ENCODE measurements at places on chromosomes 1 and 21. TPM values are rescaled to one million over a fixed set of nuclear protein-coding genes. Genes with fewer than 3 reads are reported as not detected.

DNA sequence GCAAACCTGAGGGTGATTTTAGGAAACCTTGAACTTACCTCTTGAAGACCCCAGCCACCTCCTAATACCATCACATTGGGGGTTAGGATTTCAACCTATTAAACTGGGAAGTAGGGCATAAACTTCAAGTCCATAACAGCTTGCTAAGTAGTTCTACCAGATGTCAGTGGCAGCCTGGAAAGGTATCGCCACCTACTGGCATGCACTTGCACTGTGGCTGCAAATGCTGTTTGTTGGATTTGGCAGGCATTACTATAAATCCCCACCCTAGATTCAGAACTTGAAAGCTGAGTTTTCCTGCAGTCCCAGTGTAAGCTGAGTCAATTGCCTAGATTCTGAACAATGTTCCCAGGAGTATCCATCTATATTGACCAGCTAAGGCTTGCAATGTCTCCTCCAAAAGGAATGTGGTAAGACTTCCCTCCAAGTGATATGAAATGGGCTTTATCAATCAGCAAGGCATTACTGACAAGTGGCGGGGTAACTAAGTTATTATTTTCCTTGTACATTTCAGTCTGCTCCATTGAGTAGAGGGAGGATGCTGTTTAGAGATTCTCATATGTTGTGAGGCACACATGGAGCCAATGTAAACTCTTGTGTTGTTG, 474.5 kb downstream of the PTPRC start:
- DNase-seq: peak; percentile 87

DNA sequence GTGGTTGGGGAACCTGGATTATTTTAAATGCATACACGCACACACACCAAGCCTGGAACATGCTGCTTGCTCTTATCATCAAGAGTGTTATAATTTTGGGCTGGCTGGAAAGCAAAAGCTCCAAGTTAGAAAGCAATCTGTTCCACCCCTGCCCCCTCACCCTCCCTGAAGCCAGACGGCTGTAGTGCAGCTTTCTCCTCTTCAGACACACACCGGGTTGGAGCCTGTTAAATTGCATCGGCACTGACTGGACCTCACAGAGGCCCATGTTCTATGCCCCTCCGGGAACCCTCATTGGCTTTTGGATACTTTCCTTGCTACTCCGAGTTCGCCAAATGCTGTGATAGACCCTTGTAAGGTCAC, 90.6 kb upstream of the KCNJ15 start:
- no peak for DNase-seq

DNA sequence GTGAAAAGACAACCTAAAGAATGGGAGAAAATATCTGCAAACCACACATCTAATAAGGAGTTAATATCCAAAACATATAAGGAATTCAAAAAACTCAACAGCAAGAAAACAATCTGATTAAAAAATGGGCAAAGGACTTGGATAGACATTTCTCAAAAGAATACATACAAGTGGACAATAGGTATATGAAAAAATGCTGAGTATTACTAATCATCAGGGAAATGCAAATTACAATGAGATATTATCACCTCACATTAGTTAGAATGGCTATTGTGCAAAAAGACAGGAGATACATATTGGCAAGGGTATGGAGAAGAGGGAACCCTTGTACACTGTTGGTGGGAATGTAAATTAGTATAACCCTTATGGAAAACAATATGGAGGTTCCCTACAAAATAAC, 44.9 kb downstream of the TRMT1L start:
- DNase-seq: no peak

GRCh38 chr1:59393211-59394180, 96.6 kb downstream of the FGGY start:
- DNase-seq: peak; percentile 23

DNA sequence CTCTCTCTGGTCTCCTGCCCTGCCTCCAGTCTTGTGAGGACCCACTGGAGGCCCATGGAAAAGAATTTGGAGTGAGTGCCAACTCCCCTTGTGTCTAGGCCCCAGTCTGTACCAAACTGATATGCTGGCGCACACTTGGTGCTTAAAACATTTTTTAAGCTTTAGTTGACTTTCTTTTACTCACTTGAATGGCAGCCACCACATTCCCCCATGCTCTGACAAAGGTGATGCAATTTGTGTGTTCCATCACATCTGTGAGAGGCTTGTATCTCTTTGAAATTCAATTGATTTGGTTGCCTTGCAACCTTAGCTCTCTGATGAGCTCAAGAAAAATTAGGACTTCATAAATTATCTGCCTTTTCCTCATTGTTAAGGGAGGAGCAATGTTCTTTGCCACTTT, 30.5 kb upstream of the WDTC1 start:
- DNase-seq: no peak

GRCh38 chr1:27596986-27597385, 7.0 kb downstream of the AHDC1 start:
- DNase-seq: no peak

DNA sequence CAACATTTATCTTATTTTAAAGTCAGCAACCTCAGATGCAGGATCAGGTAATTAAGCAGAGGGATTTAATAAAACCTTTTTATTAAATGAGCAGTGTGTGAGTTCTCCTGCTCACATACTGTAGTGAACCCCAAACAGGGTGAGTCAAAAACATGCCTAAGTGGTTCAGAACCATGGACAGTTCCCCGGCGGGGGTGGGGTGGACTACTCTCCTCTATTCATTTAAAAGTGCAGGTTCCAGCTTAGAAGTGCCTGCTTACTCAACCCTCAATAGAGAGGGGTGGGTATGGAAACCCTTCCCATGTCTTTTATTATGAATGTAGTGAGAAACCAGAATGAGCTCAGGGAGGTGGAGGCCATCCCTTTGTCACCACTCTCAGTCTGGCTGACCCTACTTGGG, 397.9 kb downstream of the HHAT start:
- no peak for DNase-seq

DNA sequence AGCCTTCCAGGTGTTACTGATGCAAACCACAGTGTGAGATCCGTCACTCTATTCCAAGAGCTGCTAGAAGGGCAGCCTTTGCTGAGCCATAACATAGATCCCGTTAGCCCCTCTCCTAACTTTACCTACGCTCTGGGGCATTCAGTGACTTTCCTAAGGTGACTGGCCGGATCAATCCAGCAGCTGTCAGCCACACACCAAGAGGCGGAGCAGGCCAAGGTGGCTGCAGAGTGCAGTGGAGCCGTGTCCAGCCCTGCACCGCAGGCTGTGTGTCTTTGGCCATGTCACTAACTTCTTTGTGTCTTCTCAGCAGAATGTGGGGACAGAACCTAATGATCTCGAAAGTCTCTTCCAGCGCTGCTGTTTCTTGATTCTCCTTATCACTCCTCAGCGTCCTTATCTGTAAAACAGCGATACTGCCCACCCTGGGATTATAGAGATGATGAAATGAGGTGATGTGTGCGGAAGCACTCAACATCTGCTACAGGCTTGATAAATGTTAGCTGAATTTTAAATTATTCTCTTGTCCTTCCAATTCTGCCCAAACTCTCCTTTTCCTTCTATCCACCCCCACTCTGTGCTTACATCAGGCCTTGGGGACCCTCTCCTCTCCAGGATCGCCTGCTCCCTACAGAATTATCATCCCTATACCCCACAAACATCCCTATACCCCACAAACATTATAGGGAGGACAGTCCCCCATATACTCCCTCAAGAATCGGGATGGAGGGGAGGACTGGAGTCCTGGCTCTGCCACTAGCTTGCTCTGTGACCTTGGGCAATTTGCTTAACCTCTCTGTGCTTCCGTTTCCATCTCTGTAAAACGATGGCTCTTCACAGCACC, 25.8 kb upstream of the LRRN2 start:
- DNase-seq: no peak

DNA sequence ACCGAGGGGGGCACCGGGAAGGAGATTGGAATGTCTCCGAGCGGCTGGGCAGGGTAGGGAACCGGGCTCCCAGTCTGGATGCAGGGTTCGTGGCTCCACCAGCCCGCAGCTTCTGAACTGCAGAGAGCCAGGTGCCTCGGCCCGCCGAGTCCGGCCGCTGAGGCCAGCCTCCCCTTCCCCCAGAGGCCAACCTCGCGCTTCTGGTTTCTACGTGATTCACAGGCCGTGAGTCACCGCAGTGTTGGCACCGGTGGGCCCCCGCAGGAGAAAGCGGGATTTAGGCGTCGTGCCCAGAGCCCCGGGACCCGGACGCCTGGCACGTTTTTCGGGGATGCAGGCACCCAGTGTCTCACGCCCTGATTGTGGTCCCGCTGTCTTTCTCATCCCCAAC, 458 bp downstream of the CRABP2 start:
- DNase-seq: peak; percentile 76

GRCh38 chr1:75392278-75392677, 218.6 kb downstream of the SLC44A5 start:
- DNase-seq: no peak

- peak; percentile 90 for DNase-seq
These were observed 823 bp upstream of the SYF2 start for GRCh38 chr1:25232866-25233784.

GRCh38 chr1:199685369-199685768, 342.1 kb upstream of the NR5A2 start:
- DNase-seq: peak; percentile 82

GRCh38 chr1:174964972-174965361, 34.8 kb upstream of the CACYBP start:
- no peak for DNase-seq

- DNase-seq: no peak
These were observed 154.2 kb downstream of the RERE start for GRCh38 chr1:8663090-8663802.

DNA sequence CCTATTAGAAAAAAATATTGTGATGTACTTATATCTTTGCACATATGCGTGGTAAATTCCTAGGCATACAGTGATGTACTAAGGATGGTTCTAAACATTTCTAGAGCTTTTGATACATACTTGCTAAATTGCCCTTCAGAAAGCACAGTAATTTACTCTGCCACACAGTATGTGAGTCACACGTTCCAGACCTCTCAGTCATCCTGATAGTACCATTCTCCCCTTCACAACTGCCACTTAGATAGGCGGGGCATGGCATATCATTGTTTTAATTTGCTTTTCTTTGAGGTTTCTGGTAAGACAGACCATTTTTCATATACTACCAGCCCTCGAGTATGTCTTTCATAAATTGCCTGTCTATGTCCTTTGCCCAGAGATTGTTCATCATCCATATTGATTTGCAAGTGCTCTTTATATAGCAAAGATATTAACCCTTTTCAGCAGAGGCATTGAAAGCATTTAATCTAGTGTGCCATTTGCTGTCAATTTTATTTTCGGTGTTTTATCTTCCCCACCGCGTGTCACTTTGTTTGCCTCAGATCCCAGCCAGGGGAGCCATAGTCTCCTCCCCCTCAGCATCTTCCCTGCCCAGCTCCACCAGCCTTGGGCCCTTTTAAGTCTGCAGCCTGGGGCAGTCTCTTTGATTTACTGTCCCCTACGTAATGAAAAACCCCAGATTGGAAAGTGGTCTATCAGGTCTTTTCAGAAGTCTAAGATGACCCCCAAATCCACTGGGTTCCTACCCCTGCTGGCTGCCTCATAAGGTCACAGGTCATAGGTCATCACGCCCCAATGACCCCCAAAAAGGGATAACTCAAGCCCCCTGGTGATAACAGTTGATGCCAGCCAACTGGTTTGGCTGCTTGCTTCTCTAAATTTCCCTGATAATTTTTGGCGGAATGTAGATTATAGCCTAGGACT, 11.8 kb upstream of the PAX7 start:
- DNase-seq: no peak

GRCh38 chr1:184803180-184803492, 48.5 kb upstream of the EDEM3 start:
- DNase-seq: no peak

GRCh38 chr1:19182223-19182622, 27.8 kb downstream of the UBR4 start:
- no peak for DNase-seq

GRCh38 chr21:42254083-42254482, 35.1 kb downstream of the ABCG1 start:
- no peak for DNase-seq

DNA sequence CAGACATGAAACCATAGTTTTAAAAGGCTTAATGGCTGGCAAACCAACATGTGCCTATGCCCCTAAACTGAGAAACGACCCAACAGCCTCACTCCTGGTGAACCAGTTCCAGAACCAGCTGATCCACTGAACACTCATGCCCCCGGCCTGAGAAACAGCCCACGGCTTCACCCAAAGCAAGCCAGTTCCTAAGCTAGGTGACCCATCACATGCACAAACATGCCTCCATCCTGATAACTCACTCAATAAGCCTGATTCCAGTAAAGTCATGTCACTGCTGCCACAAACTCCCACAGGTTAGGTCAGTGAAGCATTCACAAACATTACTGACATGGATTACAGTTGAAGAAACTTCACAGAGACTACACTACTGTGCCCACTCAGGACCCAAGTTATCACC, 161.6 kb downstream of the USH2A start:
- no peak for DNase-seq

The NECAP2 gene
- total RNA-seq: 263 TPM

The EFNA3 gene
- 2.2 TPM for total RNA-seq

The ANKRD34A gene
- under 0.01 TPM for total RNA-seq

The TMEM35B gene
- total RNA-seq: 55.8 TPM
